Fibroblast of skin of left biceps (primary cell): ENCODE measurements at places on chromosomes 11 and 22.

- no peak for DNase-seq
Observed at GRCh38 chr22:27644566-27644965, 157.0 kb downstream of the MN1 start.

DNA sequence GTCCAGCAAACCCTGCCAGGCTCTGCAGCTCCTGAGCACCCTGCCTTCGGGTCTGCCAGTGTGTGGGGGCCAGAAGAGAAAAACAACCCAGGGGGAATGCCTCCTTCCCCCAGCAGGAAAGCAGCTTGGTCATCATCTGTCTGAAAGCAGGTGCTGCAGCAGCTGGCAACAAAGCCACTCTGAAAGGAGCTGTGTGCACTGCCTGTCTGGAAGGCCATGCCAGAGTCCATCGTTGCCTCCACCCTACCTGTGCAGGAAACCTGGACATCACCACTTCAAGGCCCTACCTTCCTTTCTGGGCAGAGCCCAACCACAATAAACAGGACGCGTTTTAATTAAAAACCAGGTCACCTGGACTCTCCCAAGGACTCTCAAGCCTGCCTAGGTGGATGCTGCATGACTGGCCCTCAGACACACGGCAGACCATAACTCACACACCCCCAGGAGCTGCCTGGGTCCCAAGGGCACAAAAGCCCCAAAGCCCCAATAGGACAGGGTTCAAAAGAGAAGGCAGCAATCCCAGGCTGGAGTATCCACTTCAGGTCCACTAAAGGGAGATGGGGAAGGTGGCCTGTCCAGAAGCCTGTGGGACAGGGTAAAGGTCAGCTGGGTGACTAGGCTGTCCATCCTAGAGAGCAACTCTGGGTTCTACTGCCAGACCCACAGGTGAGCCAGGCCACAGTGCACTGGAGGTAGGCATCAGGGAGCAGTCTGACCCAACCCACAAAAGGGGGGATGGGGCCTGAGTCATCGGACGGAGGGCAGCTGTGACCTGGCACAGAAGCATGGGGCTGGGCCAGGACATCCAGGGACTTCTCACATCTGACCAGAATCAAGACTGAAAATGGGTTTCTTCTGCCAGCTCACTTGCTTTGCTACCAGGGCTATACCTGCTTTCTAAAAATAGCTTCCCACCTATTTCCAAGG lies 6.1 kb downstream of the GNB1L start:
- no peak for DNase-seq

DNA sequence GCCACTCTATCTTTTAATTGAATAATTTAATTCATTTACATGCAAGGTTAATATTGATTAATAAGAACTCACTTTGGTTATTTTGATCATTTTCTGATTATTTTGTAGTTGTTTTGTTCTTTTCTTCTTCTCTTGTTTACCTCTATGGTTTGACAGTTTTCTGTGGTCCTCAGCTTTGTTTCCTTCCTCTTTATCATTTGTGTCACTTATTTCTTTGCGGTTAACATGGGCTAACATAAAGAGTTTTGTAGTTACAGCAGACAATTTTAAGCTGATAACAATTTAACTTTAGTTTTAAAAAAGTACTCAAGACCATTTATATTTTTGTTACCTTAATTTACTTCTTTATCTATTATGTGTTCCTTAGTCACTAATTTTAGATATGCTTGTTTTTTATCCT lies 1032.8 kb upstream of the RAG2 start:
- no peak for DNase-seq

DNA sequence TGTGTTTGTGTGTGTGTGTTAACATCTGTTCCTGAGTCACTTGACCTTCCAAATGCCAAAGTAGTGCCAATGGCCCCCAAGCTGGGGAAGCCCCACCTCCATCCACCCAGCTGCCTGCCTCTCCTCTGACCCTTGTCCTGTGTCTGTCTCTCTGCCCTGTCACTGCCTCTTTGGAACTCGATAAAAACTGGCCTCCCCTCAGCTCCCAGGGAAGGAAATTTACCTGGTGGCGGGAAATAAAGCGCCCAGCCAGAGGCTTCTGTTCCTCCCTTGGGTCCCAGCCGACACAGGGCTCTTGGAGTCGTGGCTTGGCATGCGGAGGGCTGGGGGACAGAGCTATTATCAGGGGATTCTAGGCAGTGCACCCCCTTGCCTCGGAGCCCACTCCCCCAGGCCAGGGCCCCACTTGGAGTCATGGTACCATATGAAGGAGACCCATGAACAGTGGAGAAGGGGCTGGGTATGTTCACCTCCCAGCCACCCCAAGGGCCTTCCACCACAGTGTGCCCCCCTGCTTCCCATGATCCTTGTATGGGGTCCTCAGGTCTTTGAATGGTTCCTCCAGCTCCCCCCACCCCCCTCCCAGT lies 6.2 kb downstream of the KCNC1 start:
- DNase-seq, result no peak

DNA sequence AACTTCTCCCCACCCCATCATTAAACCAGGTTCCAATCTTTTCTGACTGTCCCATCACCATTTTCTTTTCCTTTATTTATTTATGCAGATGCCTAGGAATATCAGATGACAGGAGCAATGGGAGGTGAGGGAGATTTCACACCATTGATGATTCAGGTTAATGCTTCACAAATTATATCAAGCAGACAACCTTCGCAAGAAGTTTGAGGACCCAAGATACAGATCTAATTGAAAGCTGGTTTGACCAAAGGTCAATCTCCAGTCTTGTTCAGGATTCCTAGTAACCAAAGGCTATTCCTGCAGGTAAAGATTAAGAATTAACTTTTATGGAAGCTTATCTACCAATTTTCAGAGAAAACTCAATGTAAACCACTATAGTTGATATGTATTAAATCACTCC lies 54.4 kb downstream of the SLC35F2 start:
- no peak for DNase-seq

GRCh38 chr22:21726650-21727049 lies 8.9 kb downstream of the YPEL1 start:
- no peak for DNase-seq
